Left lung (tissue), 14 donors: ENCODE measurements at places on chromosomes 13 and 19.

GRCh38 chr13:100314132-100314910, 225.4 kb downstream of the PCCA start:
- no peak for DNase-seq

GRCh38 chr19:718251-718951, 9.7 kb downstream of the PALM start:
- no peak for DNase-seq

DNA sequence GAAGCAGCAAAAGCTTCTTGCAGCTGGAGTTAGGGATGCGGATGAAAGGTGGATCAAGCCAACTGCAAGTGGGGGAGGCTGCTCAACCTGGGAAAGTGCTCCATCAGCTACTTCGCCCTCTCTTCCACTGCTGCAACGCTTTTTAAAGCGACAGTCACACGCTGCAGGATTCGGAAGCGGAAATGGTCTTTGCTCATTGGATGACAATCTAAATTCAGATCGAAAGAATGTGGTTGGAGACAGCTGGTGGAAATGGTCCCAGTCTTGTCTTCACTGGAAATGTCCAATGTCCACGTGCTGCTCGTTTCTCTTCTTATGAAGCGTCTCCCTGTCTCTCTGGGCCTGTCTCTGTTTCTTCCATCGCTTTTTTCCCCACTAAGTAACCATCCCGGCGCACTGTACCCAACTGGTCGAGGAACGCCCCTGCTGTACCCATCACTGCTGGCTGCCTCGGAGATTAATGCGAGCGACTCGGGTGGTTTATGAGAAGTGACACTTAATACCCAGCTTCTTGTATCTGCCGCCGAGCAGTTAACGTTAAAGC, 2.1 kb upstream of the FGF9 start:
- DNase-seq, result peak; percentile 18

GRCh38 chr19:14731200-14731599, 41.4 kb downstream of the ZNF333 start:
- DNase-seq, result no peak

DNA sequence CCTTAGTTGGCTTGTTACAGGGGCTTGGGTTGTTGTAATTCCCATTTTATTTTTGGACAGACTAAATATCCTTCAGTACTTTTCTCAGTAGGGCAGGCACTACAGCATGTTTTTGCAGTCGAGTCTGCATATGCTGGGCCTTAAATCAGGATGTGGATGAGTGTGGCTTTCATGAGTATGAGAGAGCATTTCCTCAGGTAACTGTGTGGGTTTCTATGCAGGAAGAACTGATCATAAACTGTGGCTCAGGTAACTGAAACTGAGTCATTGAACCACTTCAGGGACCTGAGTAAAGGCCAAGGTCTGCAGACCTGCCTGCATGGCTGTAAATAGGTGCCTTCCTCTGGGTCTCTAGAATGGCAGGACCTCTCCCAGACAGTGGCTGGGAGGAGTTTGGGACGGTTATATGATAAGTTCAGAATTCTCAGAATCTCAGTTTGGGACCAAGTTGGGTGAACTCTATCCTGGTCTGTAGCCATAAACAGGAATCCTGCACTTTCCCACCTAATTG, 112.1 kb downstream of the ZNF737 start:
- no peak for DNase-seq

DNA sequence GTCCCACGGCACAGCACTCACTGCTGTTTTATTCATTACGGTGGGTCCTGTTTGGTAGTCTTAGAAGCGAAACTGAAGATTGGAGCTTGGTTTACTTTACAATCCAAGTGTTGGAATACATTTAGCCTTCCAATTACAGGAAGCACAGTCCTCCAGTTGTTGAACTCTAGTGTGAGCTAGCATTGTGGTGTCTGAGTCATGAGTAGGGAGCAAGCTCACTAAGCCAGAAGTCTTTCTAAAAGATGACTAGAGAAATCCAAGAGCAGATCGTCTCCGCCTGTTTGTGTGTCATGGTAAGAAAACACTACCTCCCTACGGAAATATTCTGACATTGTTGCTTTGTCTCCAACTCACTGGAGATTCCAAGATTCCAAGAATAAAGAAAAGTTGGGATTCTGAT, 10.1 kb upstream of the SHISA2 start:
- no peak for DNase-seq

DNA sequence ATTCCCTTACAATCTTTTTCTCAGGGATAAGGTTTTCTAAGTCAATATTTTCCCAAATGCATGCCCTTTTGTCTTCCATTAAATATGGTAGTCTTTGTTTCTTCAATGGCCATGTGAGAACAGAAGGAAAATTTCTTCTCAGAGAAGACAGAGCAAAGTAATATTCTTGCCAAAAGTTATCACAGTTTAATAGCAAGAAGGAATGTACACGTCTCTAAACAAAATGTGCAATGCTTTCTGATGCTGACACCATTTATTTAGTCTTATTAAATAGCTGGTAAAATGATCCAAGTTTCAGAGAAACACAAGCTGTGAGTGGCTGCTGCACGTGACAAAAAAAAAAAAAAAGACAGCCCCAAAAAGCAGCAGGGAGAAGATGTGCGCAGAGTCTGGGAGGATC, 542.5 kb downstream of the GPC6 start:
- DNase-seq, result peak; percentile 47

DNA sequence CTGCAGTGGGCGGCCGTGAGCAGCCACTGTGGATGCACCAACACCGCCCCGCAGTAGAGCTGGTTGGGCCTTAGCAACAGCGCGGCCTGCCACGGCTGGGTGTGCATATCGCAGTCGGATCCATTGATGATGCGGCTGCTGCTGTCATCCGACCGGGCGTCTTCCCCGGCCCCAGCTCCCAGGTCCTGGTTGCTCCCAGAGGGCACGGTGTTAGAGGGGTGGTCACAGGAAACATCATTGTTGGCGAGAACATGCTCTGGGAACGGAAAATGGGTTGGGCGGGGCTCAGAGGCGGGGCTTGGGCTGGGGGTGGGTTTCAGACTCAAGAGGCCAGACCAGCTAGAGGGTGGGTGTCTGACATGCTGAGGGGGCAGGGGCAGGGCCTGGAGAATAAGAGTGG, 3.0 kb downstream of the KLK5 start:
- no peak for DNase-seq

DNA sequence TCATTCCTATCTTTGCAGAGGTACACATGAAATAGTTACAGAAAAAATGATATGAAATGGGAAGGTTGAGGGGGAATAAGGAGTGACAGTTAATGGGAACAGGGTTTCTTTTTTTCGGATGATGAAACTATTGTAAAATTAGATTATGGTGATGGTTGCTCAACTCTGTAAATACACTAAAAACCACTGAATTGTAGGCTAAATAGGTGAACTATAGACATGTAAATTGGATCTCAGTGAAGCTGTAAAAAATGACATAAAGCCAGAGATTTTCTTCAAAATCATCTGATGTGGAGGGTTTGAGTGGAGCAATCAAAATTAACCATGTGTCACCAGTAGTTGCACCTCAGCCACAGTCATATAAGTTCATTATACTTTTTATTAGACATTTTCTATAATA, 6.6 kb upstream of the FLT3 start:
- DNase-seq, result no peak

DNA sequence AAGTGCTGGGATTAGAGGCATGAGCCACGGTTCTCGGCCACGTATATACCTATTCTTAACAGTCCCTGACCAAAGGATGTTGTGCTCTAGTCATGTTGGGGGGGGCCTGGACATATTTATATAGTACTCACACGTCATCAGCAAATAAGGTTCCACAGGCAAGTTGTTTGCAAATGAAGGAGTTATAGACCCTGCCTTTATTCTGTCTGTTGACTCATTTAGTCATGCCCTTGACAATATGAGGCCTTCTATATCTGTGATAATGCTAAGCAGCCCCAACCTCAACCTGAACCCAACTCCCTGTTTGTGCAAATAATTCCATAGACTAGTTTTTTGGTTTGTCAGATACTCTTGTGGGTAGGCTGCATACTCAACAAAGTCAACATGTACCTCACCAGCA, 8.9 kb downstream of the ZNF586 start:
- no peak for DNase-seq

DNA sequence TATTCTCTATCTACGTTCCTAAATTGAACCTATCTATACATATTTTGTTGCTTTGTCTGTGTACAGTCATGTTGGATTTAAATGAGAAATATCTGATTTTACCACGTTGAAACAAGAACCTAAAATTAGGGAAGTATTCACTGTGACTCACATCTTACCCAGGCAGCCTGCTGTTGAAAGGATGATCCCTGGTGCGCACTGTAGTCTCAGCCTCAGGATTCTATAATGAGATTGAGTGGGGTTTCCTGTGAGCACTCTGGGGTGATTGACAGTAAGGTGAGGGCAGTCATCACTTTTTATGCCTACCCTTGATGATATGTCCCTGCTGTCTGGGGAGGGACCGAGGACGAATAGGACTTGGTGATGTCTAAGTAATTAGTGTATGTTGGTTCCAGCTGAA, 35.4 kb downstream of the PCCA start:
- no peak for DNase-seq
